ENCODE measurements at places on chromosomes 11 and 22.
A peak's percentile ranks its signal among the peaks of the same experiment; 100 is the strongest.

GRCh38 chr11:63510360-63511047 is 4.6 kb downstream of the LGALS12 start:
- peak; percentile 17 for DNase-seq

- DNase-seq: no peak
Measured at GRCh38 chr11:107708792-107709191, 3.1 kb downstream of the SLN start.

DNA sequence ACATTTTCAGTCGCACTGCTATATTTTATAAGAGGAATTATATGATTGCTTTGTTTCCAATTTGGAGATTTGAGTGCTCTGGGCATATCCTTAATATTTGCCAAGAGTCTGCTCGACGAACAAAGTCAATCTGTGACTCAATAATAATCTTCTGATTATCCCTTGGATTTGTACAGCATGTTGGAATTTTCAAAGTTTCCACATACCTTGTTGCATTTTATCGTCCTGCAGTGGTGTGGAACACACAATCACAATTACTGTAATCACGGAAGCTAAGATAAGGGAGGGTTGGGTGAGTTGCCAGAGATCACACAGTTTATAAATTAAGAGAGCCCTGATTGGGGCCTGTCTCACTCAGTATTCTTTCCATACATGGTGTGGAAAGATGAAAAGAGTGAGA is 189.3 kb downstream of the GUCY1A2 start:
- DNase-seq: no peak

GRCh38 chr11:32466279-32466915 is 31.1 kb upstream of the WT1 start:
- DNase-seq: no peak

DNA sequence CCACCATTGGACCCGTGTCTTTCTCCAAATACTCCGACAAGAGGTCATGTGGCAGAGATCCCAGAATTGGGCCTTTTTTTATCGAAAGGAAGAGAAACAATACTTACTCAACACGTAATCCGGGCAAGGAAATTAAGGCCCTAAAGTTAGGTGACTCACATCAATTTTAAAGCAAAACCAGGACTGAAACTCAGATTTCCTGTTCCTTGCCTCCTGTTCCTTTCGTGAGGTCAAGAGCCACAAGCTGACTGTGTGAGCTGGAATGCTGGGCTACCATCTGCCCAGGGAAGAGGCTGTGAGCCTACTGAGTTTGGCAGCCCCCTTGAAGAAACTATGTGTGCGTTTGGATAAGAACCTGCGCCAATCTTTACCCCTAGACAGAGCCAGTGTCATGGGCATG is 27.1 kb upstream of the MRGPRX2 start:
- no peak for DNase-seq

DNA sequence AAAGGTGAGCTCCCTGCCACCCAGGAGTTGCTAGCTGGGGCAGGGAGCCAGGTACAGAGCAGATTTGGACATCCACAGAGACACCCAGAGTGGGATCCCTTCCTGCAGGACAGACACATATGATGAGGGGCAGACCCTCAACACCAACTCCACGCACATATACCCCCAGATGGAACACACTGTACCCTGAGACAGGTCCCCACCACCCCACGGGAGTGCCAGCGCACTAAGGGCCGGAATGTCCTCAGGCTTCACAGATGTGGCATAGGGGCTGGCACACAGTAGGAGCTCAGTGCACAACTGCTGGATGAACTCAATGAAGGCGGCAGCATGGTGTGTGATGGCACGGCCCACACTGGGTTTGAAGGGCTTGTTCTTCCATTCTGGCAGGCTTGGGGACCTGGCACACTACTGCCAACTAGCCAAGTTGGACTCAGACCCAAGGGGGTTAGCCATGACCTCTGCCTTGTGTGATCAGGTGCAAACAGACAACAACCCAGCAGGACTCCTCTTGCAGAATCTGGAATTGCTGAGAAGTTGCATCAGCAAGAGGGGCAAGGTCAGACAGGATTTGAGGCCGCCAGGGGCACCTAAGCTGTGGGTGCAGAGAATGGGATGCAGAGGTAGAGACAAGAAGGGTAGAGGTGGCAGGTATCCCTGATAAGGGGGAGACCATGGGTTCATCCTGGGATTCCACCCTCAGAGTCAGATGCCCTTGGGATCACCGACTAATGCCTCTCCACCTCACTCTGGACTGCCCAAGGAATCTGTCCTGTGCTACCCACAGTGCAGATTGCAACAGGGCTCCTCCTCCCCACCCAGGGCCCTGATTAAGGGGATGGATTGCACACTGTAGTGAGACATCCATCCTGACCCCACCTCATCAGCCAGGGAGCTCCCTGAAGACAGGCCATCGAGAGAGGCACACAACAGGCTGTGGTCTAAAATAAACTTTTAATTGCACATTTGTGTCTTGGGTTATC is 2.4 kb downstream of the C22orf15 start:
- no peak for DNase-seq

- no peak for DNase-seq
Measured at GRCh38 chr11:10600570-10601248, 32.2 kb upstream of the LYVE1 start.

DNA sequence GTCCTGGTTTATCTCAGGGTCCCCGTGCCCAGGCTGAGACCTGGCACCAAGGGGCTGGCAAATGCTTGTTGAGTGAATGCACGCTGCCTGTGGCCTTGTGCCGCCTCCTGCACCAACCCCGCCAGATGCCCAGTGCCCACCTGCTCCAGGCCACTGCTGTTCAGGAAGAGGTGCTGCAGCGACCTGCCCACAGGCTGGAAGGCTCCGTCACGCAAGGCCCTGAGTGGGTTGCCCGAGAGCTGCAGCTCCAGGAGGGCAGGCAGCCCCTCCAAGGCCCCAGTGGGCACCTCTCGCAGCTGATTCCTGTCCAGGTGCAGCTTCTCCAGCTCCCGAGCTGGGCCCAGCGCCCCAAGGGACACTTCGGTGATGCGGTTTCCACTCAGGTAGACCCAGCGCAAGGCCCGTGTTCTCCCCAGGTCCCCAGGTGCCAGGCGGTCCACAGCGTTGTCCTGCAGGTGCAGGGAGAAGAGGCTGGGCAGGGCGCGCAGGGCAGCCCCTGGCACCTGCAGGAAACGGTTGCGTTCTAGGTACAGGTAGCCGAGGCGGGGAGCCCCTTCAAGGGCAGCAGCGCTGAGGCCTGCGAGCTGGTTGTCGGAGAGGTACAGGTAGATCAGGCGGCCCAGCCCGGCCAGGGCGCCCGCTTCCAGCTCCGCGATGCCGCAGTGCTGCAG is 3.6 kb downstream of the CHADL start:
- DNase-seq: no peak

DNA sequence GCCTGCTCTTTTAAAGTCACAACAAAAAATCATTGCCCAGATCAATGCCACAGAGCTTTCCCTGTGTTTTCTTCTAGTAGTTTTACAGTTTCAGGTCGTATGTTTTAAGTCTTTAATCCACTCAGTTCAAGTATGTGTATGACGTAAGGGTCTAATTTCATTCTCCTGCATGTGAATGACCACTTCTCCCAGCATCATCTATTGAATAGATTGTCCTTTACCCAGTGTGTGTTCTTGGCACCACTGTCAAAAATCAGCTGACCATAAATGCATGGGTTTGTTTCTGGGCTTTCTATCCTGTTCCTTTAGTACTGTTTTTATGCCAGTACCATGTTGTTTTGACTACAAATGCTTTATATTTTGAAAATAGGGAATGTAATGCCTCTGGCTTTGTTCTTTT is 28.1 kb downstream of the INTS4 start:
- DNase-seq: no peak

DNA sequence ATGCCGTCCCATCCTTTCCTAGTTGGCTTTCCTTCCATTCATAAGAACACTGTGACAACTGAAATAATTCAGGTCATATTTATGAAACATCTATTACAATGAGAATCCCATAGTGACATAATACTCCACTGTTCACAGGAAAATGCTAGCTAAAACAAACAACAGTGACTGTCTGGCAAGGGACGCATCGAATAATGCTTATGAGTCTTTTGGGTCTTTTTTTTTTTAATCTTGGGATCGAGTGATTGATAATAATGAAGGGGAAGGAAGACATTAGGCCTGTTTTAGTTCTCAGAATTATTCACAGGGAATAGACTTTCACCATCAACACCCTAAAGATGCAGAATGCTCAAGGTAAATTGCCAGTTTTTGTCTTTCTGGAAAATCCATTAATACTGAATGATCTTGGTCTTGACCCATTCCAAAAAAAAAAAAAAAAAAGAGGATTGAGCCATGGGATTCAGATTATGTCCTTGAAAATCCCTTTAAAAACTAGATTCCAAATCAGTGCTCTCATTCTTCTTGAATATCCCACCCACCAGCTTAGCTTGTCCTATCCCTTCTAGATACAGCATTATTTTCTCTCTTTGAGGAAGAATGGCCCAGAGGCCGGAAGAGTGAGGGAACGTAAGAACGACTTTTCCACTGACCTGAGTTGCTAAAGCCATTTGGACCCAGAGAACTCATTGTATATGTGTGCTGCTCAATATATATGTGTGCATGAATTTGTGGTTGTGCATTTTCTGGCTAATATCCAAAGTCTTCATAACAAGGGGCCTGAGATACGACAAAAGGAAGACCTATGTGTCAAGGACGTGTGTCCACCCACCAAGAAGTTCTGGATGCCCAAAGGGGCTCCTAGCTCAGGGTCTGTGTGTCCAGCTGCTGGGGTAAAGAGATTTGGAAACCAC is 35.2 kb upstream of the CREB3L1 start:
- no peak for DNase-seq

DNA sequence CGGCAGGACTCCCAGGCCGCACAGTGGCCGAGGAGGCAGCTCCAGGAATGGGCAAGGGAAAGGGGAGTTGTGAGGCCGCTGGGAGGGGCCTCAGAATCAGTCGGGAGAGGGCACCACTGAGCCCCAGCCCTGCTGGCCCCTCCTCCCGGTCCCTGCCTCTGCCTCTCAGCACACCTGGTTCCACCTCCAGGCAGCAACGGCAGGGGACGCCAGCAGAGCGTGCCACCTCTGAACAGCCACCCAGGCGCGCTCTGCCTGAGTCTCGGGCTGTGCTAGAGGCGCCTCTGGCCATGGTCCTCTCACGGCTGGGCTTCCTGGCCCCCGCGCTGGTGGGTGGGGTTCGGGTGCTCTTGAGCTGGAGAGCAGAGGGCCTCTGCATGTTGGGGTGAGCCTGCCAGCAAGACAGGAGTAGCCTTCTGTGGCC is 33.0 kb downstream of the MOB2 start:
- peak; percentile 87 for DNase-seq

DNA sequence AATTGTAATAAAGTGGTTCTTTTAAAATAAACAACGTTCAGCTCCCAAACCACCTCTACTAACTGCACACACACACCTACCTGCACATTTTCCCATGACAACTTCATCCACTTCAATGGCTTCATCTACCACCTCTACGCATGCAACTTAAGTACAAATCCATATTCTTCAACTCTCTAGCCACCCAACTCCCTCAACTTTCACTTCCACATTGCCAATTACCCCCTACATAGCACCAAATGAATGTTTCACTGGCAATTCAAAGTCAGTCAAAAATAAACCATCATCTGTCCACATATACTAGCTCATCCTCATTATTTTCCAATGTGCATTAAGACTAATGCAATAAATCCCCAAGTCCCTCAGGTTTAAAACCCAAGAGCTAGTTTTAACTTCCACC is 50.7 kb upstream of the ARHGAP32 start:
- DNase-seq: no peak

DNA sequence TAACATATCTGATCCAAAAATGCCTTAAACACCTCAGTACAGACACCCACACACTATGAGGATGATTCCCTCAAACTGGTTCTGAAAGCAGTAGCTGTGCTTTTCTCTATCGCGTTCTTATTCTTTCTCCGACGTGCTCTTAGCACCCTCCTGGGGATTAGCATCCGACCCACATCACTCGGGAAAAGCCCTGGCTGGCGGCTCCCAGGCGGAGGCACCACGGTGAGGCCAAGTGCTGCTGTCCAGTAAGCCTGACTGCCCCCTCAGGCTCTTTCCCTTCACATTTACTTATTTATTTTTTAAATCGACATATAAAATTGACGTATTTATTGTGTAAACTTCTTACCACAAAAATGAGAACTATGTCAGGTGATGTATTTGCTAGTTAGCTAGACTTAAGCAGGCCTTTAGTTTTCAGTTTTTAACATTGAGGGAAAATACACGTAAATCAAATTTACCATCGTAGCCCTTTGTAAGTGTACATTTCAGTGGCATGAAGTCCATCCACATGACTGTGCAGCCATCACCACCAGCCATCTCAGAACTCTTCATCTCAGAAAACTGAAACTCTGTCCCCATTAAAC is 19.2 kb downstream of the TBX1 start:
- DNase-seq: no peak

GRCh38 chr11:114401311-114401710 is 845 bp downstream of the RBM7 start:
- no peak for DNase-seq

GRCh38 chr22:39641660-39642310 is 71.2 kb downstream of the CACNA1I start:
- no peak for DNase-seq

DNA sequence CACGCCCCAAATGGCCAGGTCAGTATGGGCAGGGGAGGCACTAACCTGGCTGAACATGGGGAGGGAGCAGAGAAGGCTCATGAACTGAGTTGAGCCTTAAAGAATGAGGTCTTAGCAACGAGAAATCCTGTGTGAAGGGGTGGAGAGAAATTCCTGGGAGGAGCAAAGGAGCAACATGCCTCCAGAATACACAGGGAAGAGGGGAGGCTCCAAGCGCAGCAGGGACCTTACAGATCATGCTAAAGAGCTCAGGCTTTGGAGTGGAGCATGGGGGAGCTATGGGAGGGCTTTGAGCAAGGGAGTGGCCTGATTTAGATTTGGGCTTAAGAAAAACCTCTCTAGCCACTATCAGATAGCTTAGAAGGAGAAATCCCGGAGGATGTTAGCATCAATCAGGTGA is 88.1 kb downstream of the MN1 start:
- DNase-seq: no peak

DNA sequence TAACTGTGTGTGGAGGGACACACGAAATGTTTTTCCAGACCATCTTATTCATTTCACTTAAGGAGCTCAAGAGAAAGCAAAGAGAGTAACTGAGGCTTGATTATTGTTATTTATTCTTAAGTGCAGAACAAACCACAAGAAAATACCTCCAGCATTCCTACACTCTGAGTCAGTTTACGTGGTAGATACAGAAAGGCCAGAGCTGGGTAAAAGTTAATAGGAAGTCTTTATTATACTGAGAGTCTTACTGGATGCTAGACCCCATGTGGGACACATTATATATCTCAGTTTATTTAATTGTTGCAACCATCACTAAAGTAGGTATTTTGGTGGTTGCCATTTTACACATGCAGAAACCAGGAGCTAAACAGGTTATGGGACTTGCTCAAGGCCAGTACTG is 261.4 kb upstream of the POU2AF2 start:
- no peak for DNase-seq

DNA sequence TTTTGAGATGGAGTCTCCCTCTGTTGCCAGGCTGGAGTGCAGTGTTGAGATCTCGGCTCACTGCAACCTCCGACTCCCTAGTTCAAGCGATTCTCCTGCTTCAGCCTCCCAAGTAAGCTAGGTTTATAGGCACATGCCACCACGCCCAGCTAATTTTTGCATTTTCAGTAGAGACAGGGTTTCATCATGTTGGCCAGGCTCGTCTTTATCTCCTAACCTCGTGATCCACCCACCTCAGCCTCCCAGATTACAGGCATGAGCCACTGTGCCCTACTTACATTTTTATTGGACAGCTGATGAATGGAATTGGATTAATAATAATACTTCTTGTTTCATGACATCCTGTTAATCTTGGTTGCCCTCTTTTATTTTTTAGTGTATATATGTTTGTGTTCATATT is 3.0 kb upstream of the MRGPRD start:
- no peak for DNase-seq
